ENCODE measurements at places on chromosomes 6 and 20. TPM values are rescaled to one million over a fixed set of nuclear protein-coding genes. Genes with fewer than 3 reads are reported as not detected.

SNX5 gene
- 160 TPM for total RNA-seq

GRCh38 chr6:35259948-35260590, 534 bp downstream of the ZNF76 start:
- DNase-seq: peak; percentile 69

- DNase-seq: no peak
These were observed 398.9 kb downstream of the KIF16B start for GRCh38 chr20:16174311-16174710.

DNA sequence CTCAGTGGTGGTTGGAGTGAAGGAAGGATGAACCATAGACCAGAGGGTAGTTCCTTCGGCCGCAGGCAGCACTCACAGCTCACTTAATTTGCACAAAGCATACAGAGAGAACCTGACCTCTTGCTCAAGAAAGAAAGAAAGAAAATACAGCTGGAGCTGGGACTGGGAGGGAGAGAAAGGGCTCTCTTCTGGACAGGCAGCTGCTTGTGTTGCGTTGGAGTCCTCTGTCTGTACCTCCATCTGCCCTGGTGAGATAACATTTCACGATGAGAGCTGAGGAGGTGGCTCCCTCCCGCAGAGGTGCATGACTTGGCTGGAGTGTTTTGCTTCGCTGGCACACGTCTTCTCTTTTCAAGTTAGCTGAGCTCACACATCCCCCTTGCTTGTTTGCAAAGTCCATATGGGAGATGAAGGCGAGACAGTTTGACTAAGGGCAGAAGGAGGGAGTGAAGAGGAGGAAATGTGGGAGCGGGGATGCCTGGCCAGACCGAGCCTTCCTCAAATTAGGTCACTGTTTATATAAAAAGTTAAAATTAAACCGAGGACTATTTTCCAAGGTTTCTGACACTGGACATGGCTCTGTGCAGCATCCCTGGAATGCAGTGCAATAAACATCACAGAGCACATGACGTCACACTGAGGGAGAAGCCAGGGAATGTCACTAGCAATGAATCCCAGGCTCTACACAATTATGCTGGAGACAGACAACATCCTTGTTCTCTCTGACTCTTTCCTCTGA, 359.4 kb downstream of the CD83 start:
- DNase-seq: peak; percentile 96

- no peak for DNase-seq
These were observed 24.2 kb upstream of the ZNF318 start for GRCh38 chr6:43393602-43394001.

GRCh38 chr6:14652536-14652935, 535.0 kb downstream of the CD83 start:
- no peak for DNase-seq

DNA sequence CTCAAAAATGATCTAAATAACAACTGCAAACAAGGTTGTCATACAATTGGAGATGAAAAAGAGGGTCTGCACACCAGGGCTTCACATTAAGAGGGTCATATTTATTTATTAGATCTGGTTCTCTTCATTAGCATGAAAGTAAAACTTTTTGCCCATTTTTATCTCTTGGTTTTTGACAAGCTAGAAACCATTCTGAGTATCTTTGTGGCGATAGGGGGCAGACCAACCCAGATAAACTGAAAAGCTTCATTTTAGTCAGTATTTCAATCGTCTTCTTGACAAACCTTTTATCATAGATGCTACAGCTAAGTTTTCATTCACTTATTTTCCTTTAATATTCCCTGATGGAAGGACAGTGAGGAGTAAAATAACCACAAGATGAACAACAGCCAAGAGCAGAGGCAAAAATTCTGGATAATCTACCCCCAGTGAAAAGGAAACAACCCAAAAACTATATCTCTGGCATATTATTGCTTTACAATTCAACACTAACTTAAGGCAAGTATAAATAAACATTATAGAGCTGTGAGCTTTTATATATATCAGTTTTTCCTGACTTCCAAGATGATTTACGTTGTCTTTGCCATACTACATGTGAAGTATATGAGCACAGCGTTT, 45.2 kb downstream of the THEMIS start:
- no peak for DNase-seq
